Cortex of kidney (tissue), 1 donor: ENCODE measurements at places on chromosomes 5 and 9.

DNA sequence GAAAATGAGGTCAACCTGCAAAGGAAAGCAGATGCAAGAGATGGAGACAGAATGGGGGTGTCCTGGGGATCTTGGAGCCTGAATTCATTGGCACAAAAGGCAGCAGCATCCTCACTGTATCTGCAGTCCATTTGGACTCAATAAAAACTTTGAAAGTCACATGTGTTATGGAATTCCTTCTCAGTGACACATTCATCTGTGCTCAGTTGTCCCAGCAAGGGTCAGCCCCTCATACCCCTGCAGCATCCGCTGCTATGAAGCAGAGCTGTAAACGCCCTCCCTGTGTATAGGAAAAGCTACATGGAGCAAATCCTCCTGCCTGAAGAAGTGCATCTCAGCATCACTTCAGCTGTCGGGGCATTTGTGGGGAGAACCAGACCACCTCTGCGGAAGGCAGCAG lies 14.5 kb upstream of the RARS1 start:
- DNase-seq: no peak

DNA sequence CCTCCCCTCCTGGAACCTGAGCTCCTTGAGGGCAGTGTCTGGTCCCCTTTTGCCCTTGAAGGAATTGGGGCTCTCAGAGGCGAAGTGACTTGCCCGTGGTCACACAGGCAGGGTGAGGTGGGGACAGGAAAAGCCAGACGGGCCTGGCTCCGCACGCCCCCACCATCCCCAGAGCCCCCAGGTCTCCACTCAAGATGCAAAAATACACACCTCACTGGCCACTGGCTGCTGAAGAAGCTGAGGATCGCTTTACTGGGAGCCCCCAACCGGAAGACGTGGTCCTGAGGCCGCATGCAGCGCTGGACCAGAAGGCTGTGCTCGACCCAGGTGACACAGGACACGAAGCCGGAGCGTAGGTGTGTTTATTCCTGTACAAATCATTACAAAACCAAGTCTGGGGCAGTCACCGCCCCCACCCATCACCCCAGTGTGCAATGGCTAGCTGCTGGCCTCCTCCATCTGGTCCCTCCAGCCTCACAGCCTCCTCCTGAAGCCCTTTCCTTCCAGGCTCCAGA lies 7.6 kb upstream of the AK1 start:
- DNase-seq: no peak

DNA sequence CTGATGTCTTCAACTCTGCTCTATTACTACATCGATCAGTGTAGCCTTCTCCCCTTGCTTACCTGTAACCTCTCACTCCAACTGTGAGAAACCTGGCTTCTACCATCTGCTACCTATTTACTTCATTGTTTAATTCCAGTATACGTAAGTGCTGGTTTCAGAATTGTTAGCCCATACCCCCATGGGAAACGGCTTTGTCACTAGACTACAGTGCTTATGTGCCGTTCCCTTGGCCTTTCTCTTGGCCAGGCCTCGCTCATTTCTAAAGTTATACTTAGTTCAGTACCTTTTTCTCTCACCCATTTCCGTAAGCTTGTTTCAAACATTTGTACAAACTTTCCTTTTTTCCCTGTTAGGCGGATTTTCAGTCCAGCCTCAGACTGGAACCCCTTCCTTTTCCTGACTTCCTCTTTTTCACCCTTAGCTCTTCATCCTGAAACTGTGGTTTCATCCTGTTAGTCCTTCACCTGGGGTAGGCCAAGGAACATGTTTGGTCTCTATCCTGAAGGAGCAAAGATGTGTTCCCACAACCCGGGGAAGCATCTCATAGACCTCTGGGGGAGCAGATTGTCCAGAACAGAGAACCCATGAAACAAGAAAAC lies 21.7 kb downstream of the ALG2 start:
- no peak for DNase-seq

DNA sequence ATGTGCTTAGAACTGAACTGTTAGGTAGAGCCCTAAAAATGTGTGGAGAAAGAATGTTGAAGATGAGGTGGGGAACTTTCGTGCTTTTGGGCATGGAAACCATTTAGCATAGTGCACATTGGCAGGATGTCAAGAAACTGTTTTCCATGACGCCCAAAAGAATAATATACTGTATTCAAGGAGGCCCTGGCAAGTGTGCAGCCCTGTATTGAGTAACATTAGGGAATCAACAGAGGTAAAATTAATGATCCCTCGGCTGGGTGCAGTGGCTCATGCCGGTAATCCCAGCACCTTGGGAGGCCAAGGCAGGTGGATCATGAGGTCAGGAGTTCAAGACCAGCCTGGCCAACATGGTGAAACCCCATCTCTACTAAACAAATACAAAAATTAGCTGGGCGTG lies 20.9 kb upstream of the PLIN2 start:
- no peak for DNase-seq

DNA sequence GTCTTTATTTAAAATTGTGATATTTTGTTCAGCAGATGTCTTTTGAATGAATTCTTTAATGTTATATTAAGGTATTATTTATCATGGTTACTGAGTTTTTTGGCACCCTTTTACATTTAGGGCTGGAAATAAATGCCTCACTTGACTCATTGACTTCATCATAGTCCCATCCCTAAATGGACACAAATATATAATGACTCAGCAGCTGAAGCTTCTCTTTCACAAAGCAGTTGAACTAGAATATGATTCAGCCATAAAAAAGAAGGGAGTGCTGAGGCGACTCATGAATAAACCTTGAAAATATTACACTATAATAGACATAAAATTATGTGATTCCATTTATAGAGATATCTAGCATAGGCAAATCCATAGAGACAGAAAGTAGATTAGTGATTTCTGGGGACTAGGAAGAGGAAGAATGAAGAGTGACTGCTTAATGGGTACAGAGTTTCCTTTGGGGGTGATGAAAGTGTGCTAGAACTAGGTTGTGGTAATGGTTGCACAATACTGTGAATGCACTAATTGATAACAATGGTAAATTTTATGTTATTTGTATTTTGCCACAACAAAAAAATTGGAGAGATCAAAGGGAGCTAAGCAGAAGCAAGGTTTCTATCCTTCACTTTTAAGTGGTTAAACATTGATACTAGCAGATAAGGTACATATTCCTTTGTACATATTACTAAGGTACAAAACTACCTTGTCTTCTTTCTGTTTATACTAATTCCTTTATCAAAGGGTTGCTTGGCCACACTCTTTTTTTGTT lies 449.6 kb downstream of the NTRK2 start:
- no peak for DNase-seq

- no peak for DNase-seq
Observed at GRCh38 chr5:52853650-52854049, 65.9 kb downstream of the ITGA1 start.

- DNase-seq: no peak
Observed at GRCh38 chr9:76023715-76024195, 133.3 kb downstream of the PCSK5 start.

GRCh38 chr5:10602031-10602806 lies 38.3 kb downstream of the ANKRD33B start:
- no peak for DNase-seq

GRCh38 chr9:74576176-74576575 lies 79.0 kb downstream of the RORB start:
- no peak for DNase-seq

DNA sequence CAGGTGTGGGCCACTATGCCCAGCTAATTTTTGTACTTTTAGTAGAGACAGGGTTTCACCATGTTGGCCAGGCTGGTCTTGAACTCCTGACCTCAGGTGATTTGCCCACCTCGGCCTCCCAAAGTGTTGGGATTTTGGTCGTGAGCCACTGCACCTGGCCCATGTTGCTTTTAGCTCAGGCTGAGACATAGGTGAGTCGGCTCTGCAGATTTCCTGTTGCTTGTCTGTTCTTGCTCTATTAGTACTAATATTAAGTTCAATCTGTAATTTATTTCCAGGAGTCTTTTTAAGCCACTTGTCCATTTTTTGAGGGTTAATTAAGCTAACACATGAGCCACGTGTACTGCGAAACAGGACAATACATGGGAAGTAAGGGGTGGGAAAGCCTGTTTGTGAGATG lies 21.4 kb upstream of the BASP1 start:
- DNase-seq: no peak

- DNase-seq: no peak
Observed at GRCh38 chr9:95078939-95079338, 238.6 kb downstream of the FANCC start.

DNA sequence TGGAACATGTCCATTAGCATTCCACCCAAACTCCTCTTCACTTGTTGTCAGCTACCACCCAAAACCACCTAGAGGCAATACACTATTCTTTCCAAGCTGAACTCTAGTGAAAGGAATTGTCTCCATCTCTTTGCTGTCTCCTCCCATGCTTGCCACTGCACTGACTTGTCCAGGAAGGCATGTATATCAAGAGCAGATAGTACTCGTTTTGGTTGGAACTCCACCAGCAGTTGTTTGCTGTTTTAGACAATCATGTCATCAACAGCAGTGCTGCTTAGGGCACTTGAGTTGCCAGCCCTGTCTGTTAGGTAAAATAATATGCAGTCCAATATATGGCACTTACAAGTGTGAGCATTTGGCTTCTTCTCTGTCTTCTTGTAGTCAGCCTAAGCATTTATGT lies 80.0 kb upstream of the SAP30L start:
- no peak for DNase-seq

DNA sequence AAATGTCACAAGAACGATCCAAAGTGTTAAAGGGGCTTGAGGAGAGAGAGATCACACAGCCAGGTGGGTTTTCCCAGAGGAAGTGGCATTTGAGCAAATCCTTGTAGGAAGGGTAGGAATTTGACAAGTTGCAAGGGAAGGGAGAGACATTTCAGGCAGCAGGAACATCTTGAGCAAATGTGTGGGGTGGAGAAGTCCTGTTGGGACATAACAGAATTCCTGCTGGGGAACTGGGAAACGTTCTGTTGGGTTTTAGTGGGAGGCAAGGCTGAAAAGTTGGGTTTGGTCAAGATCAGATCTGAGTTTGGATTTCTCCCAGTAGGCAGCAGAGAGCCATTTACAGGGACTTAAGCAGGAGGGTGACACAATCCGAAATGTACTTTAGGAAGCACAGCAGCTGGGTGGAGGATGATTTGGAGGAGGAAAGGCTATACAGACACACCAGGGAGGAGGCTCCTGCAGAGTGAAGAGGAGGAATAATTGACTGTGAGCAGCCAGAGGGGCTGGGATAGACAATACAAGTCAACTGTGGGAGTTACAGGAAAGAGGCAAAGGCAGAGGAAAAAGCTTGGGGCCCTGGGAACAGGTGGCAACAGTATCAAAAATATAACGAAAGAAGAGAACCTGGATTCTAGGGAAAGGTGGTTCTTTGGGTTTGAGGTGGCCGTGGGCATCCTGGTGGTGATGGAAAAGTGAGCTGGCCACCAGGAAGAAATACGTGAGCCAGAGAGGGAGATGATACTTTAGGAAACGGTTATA lies 3.1 kb upstream of the ZSWIM6 start:
- no peak for DNase-seq

DNA sequence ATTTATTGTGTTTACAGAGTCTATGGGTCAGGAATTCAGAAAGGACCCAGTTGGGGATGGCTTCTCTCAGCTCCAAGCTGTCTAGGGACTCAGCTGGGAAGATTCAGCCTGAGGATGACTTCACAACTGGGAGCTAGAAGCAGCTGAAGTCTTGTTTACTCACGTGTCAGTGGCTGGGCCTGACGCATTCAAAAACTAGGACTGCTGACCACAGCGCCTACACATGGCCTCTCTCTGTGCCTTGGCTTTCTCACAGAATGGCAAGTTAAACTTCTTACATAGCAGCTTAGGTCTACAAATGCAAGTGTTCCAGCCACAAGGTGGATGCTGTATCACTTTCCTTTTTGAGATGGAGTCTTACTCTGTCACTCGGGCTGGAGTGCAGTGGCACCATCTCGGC lies 16.3 kb upstream of the PPP2CA start:
- DNase-seq: no peak

- no peak for DNase-seq
Observed at GRCh38 chr5:166992874-166993722, 1298.3 kb upstream of the WWC1 start.

DNA sequence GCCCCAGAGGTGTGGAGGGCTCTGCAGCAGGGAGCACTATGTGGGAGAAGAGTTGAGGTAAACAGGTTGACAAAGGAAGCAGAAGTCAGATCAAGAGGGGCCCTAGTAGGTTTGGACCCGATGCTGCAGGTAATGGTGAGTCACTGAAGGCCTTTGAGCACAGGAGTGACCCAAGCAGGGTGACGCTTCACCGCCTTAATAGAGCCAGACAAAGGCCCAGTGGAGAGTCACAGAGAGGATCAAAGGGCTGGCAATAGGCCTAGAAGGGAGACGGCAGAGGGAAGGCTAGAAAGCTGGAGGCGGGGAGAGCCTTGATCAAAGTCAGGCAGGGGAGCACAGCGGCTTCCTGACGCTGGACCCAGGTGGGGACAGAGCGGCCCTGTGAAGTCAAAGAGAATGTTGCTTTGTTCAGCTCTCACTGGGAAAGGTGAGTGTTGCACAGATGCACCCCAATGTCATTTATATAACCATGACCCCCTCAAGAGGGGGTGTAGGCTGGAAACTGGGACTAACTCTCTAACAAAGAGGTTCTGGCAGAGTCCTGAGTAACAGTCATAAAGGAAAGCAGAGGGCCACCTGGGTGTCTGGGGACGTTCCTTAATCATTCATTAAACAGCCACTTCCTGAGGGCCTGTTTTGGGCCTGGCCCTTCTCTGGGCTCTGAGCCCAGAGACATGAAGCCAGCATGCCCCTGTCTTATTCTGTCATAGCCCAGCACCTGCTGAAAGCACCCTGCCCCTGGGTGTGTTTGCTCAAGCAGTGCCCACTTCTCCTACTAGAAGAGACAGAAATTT lies 9.8 kb upstream of the CPLX2 start:
- no peak for DNase-seq

DNA sequence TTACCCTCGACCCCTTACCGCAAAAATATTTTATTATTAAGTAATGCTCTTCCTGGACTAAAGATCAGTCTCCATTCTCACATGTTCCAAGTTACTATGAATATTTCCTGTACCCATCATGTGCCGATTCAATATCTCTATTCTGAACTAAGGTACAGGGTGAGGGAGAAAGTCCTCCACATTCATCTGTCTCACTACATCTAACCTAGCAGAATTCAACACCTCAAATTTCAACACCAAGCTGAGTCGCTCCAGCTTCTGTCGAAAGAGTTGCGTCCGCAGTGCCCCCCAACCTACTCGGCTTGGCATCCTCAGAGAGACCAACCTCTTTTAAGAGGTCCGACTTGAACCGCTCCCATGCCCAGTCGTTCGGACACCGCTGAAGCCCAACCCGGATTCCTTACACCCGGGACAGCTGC lies 1.0 kb downstream of the CERT1 start:
- DNase-seq: no peak

DNA sequence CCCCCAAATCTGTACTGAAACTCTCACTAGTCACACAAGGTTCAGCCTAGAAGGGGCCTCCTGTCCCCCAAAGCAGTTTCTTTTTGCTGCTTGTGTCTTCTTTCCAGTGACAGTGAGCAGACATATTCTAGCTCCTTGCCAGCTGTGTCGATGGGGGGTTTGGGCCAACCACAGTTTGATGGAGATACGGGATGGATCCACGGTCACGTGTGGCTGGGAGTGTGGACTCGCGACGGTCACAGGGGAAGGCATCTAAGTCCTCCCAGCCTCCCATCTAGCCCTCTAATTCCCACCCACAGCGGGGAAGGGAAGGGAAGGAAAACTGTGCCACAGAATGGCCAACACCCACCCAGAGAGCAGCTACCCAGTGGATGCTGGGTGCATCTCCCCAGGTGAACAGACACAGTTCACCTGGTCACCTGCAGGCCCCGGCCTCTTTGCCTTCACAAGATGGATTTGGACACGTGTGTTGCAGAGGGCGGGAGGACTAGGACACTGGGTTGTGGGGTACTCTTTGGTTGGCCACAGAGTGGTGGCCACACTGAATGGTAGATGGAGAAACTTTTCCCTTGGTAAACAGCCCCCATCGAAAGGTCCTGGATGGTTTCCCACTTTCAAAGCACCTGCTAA lies 54.4 kb downstream of the CRB2 start:
- DNase-seq: no peak

GRCh38 chr9:118563677-118564076 lies 805.6 kb downstream of the BRINP1 start:
- no peak for DNase-seq
